ENCODE measurements at places on chromosomes 1 and 21.

DNA sequence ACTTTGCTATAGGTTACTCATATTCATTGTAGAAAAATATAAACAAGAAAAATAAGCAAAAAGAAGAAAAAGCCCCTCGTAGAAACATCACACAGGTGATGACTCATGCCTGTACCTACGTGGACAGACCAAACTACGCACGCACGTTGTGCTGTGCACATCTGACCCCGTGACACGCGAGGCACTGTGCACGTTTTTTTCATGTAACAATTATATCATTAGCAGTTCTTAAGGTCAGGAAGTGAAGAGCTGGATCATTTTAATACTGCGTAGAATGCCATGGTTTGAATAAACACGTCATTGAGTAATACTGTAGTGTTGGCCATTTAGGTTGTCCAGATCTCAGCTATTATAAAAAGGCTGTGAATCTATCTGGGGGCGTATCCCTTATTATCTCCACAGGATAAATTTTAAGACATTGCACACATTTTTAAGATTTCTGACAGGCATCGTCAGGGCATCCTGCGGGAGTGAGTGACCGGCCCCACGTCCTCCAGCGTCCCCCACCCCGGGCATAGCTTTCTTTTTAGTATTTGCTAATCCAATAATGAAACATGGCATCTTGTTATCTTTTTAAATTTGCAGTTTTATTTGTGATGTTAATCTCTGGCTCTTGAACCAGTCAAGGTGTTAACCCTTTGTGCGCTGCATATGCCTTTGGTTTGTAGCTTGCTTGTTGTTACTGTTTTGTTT lies 23.4 kb upstream of the ADARB1 start:
- DNase-seq, result no peak

- DNase-seq, result no peak
Observed at GRCh38 chr1:81209461-81209860, 591.3 kb upstream of the ADGRL2 start.

GRCh38 chr1:158527190-158527815 lies 26.9 kb downstream of the OR6Y1 start:
- no peak for DNase-seq

DNA sequence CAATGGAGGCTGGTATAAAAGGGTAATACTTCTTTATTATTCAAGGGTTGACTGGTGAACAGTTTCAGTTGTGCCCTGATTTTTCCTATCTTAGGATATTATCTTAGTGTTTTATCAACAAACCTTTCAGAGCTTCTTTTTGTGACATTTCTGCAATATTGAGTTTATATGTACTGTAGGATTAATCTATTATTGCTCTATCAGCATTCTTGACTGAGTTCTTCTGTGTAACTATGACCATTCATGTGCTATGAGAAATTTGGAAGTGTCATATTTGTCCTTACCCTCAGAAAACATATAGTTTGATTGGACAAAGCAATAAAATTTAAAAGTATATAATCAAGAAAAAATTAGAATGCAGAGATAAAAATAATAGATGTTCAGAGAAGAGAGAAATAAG lies 25.5 kb upstream of the MRPS6 start:
- no peak for DNase-seq

- no peak for DNase-seq
Observed at GRCh38 chr21:44199448-44199847, 41.3 kb downstream of the ICOSLG start.

DNA sequence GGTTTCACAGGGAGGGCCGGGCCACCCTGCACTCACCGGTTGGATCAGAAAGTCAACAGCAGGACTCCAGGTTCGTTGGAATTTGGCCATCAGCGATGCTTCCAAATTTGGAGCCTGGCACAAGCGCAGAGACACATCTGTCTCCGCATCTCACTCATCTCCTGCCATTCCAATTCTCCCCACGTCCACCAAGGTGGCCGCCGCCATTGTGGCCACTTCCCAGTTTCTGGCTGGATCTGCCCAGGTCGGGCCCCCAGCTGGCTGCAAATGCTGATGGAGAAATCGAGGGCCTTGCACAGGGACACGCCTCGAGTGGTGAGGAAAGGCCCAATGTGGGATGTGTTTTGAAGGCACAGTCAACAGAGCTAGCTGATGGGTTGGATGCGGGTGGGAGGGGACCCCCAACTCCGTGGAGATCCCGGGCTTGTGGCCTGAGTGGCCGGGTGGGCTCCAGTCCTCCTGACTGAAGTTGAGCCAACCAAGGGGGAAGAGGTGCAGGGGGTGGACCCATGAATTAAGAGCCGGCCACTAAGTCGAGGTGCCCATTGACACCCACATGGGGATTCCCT lies 102.7 kb downstream of the CRYAA start:
- no peak for DNase-seq

GRCh38 chr1:235331401-235331800 lies 3.0 kb downstream of the GGPS1 start:
- no peak for DNase-seq

GRCh38 chr21:34252751-34253150 lies 111.1 kb upstream of the KCNE2 start:
- DNase-seq, result no peak

DNA sequence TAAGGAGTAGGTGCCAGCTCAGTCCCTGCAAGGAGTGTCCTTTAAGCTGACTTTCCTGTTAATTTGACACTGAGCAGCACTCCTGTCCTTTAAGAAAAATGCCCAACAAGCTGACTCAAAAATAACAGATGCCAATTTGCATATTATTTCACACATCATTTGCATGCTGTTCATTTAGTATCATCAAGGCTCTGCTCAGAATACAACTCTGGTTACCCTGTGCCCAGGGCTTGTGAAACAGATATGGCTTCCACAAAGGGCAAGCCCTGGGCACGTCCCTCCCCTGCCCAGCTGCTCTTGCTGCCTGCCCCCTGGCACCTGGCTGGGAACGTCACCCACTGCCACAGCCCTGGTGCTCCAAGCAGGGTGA lies 10.3 kb downstream of the KCNN3 start:
- no peak for DNase-seq

DNA sequence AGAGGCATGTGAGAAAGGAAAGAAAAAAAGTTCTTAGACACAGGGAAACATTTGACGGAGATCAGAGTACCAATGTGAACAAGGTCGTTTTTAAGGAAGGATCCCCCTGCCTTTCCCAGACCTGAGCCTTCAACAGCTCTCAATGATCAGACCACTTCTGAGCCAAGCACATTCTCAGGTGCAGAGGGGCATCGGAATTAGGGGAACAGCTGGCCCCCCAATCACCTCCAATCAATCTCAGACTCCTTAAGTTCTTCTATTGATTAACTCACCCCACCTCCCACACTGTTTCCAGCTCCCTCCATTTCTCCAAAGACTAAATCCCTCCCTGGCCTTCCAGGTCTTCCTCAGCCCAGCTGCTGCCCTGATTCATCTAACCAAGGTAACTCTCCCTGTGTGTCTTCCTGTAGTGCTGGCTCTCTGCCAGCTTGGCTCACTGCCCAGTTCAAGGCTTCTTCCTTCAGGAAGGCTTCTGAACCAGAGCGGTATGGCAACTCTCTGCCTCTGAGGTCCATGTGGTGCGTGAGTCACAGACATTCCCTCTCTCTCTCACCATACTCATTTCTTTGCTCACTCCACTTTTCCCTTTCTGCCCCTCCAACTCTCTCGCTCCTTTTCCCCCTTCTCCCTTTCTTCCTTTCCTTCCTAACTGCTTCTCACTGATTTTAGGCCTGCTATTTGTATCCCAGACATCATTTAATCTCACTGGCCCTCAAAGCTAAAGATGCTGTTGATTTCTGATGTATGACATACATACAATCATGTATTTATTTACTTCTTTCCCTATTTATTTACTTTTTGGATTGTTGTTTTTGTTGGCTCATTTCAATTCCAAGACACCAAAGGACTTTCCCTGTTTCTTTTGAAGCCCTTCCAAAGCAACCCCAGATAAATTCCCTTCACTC lies 18.1 kb downstream of the CFAP45 start:
- no peak for DNase-seq

GRCh38 chr1:82466416-82466815 lies 665.7 kb downstream of the ADGRL2 start:
- no peak for DNase-seq
